GDM1 (cell line): ENCODE measurements at places on chromosomes 2 and 18.

DNA sequence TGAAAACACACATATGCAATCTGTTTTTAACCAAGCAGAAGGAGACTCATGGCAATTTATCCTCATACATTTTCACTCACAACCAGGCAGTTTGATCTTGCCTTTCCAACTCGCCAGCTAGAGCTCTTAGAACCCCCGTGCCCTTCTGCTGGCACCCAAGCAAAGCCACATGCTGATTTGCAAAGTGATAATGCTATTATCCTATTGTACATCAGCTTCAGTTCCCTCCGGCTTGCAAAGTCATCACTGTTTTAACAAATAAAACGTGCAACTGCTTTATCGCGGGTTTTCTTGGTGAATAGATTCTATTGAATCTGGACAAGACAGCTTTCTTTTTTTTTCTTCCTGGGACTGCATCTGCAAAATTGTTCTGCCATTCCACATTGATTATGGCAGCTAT is 314.6 kb downstream of the LNPK start:
- no peak for DNase-seq

- DNase-seq: no peak
Observed at GRCh38 chr2:42063431-42064171, 15.8 kb downstream of the PKDCC start.

GRCh38 chr2:208373460-208374089 is 33.0 kb upstream of the PTH2R start:
- no peak for DNase-seq

DNA sequence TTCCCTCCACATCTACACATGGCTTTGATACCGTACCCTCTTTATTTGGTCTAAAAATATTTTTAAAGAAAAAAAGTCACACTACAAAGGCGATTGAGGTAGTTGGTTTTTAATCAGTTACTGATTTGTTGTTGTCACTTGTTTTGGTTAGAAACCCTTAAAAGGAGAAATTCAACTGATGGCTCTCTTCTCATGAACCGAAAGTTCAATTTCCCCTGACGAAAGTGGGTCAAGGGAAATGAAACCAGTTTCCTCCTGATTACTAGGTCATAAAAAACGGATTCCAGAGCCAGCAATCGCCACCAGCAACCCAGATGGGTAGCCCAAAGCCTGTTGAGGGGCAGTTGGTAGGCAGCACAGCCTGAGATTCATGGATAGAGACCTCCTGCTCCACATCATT is 63.2 kb downstream of the DLGAP1 start:
- DNase-seq: no peak

DNA sequence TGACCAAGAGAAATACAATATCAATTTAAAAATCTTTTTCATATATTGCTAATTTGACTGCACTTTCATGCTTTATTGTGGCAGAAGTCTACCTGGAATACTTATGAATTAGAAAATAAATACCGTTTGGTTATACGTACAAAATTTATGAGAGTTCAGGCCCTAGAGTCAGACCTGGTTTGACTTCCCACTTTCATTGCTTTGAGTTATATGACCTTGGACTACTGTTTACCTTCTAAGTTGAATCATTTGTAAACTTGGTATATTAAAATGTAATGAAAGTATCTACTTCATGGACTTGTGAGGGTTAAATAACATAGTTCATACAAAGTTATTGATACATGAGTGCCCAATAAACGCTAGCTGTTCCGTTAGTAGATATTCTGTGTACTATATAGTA is 12.0 kb downstream of the VAPA start:
- DNase-seq: no peak

DNA sequence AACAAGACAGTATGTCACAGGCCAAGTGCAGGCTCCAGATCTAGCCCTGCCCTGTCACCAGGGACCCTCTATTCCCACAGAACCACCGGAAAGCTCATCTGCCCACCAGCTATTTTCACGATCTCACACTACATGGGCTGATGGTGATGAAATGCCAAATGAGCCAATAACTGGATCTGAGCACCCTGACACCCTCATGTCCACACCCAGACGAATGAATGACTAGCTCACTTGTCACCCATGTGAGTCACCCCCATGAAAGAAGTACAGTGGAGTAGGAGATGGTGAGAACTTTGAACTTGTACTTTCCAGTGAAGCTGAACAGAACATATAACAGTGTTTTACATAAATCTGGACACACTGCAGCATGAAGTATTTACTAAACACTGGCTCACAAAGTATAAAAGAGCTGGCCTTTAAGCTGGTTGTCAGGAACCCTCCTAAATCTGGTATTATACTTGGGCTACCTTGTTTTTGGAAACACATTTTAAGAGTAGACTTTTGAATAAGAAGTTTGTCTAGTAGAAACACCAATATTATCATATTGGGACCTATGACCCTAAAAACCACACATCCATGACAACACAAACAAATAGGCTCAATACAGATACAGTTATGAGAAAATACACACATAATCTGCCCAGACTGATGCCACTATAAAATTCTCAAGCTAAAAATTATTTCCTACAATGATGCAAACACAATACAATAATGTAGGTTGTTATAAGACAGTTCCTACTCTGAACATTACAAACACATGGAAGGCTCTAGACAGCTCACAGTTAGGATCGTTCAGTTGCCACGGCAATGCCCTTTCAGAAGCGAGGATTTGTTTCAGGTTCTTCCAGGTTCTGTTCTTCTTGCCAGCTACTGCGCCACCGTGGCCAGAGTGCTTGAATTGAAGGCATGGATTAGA is 19.0 kb downstream of the INO80C start:
- no peak for DNase-seq

- DNase-seq: no peak
Observed at GRCh38 chr2:165864296-165864695, 70.2 kb upstream of the GALNT3 start.

GRCh38 chr2:73969356-73969755 is 15.4 kb upstream of the TET3 start:
- DNase-seq: no peak

- no peak for DNase-seq
Observed at GRCh38 chr2:177419274-177419673, 26.7 kb downstream of the AGPS start.

DNA sequence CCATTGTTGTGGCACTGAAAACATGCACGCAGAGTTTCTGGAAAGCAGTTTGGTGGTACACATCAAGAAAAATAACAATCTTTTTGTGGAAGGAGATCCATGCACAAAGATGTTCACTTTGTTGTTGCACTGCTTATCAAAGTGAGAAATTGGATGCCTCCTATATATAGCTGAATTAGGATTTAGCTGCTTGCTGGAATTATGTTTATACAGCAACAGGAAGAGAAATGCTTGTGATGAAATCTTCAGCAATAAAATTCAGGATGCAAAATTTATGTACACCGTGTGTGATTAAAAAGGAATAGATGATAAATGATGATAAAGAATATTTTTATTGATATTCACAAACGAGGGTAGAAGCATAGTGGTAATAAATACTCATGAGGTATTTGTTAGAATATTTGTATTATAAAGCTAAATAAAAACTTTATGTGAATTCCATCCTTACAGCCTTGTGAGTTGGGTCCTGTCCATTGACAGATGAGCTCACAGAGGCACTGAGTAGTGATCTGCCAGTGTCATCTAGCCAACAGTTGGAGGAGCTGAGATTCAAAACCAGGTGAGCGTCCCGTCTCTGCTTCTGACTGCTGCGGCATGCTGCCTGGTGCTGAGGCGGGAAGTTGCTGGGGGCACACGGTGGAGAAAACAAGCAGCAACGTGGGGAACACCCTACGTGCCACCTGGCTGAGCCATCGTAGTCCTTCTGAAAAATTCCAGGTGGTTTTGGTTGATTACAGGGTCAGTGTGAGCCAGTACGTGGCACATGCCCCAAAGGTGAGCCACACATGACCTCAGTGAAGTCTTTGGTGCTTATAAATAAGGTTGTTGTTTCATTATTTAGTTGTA is 80.2 kb downstream of the ASAP2 start:
- DNase-seq: no peak

- no peak for DNase-seq
Observed at GRCh38 chr2:111689941-111690340, 194.1 kb downstream of the ANAPC1 start.

DNA sequence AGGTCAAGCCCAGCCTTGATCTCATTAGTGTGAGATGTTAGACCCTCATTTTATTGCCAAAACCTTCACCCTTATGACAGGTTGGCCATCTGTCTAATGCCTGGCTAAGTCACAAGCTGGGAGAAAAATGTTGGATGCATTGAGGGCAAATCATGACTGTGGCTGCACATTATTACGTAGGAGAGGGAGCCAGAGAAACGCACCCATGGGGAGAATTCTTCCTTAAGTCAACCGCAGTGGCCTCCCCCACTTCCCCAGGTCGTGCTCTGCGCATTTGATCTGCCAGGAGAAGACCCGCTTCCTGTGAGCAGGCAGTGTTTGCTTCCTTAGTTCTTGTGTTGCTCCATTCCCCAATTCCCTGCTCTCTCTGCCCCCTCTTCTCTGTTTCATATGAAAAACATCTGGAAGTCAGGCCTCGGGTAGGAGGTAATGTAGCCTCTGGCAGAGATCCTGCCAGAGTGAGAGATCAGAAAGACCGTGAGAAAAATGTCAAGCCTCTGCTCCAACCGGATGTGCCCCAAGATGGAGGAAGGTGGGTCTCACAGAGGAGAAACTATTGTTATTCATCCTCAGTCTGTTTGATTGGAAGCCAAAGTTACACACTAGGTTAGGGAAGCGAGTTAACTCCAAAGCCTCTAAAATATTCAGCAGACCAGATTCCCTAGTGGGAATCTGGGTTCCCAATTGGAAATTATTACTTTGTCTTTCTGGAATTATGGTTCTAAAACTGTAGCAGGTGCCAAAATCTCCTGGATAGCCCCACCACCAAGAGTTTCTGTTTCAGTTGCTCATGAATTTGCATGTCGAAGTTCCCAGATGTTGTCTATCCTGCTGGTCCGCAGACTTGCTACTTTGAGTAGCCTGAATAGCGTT is 144.3 kb upstream of the PELI1 start:
- no peak for DNase-seq

GRCh38 chr2:176514805-176515500 is 245.7 kb downstream of the MTX2 start:
- no peak for DNase-seq

- DNase-seq: no peak
Observed at GRCh38 chr2:69428981-69429380, 8.3 kb downstream of the NFU1 start.

GRCh38 chr2:9356261-9356660 is 67.1 kb downstream of the ITGB1BP1 start:
- DNase-seq: no peak

- no peak for DNase-seq
Observed at GRCh38 chr2:119536211-119536610, 8.0 kb upstream of the CFAP221 start.

DNA sequence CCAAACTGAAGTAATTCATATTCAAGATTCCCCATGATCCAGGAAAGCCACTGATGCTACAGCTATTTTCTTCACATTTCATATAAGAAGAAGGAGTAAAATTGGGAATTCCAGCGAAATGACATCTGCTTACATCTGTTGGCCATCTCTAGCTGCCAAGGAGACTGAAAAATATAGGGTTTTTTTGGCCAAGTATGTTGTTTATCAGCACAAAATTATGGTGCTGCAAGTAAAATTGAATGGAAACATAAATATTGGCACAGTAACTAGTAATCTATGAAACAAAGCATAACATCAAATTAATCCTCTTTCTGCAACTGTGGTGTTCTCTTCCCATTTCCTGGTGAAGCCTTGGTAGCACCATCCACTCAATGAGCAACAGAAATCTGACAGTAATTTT is 649.5 kb upstream of the ZNF804A start:
- DNase-seq: no peak

GRCh38 chr2:68039317-68039716 is 23.5 kb downstream of the C1D start:
- DNase-seq: no peak

DNA sequence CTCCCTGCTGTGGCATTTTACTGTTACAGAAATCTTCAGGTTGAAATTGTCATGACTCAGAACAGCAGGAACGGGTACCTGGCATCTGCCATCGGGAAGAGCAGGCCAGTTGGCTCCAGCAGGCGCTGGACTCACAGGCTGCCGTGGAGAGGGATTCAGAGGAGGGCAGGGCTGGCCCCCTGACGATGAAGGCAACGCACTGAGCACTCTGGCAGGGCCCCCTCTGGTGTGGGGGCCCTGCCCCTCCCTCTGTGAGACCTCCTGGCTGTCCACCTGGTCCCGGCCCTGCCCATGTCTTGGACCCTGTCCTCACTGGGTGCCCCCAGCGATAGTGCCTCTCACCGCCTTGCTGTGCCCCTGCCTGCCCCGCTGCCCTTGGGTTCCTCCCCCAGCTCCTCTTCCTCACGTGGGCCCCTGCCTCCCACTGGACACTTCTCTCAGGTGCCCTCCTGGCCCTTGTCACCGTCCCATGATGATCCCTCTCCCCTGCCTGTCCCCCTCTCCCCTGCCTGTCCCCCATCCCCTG is 23.3 kb upstream of the ALLC start:
- DNase-seq: no peak

DNA sequence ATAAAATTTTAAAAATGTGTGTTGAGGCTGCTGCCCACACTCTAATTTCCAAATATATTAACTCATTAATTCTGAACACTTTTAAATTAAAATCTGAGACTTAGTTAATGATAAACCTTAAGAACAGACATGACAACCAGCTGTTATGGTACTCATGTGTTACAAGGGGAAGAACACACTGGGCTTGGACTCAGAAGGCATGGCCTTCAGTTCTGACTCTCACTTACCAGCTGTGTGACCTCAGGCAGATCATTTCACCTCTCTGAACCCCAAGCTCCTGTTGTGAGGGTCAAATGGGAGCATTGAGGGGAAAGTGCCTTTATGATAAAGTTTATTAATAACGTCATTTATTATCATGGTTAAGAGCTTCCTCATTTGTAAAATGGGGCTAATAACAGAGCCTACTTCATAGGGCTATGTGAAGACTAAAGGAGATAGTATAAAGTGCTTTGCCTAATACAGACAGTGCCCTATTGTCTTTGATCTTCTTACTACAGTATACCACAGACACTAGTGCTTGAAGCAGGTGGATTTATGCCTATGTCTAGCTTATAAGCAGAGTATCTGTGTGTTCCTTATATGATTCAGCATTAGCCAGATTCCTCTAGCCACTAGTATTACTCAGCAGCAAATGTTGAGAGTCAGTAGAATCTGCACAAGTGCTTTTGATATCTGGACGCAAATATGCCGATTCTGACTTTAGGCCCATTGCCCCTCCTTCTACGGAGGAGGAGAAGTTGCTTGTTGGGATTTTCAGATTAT is 99.6 kb downstream of the SGPP2 start:
- no peak for DNase-seq

DNA sequence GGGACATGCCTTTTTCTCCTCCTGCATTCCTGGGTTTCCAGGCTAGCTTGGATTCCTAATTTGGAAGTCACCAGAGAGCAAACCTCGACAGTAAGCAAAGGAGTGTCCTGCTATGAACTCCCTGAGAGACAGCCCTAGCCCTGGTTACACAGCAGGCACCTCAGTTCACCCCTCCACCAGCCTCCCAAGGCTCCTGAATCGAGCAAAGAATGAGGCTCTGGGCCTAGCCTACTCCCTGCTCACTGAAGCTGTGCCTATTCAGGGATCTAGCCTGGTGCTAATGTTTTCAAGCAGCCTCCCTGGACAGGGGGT is 66.7 kb upstream of the RMDN2 start:
- no peak for DNase-seq

GRCh38 chr2:43111788-43112554 is 114.4 kb downstream of the ZFP36L2 start:
- no peak for DNase-seq
